DMS79 treated with DMSO at 0.1 percent for 48 hours (cell line): ENCODE measurements at places on chromosomes 2 and 18.

DNA sequence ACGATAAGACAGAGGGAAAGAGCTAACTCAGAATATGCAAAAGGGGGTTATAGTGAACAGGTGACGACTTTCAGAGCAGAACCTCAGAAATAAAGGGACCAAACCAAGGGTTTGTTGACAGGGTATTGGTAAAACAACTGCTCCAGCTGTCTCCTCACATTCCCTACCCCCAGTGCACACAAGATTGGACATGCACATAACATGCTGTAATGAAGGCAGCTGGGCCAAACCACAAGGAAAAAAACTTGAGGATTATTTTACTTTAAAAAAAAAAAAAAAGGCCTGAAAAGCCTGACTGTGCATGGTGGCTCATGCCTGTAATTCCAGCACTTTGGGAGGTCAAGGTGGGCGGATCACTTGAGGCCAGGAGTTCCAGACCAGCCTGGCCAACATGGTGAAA is 3.5 kb downstream of the RBM43 start:
- no peak for DNase-seq

- no peak for DNase-seq
These were observed 98.9 kb upstream of the EPAS1 start for GRCh38 chr2:46198164-46198883.

GRCh38 chr18:25825979-25826776 is 264.2 kb downstream of the SS18 start:
- no peak for DNase-seq

DNA sequence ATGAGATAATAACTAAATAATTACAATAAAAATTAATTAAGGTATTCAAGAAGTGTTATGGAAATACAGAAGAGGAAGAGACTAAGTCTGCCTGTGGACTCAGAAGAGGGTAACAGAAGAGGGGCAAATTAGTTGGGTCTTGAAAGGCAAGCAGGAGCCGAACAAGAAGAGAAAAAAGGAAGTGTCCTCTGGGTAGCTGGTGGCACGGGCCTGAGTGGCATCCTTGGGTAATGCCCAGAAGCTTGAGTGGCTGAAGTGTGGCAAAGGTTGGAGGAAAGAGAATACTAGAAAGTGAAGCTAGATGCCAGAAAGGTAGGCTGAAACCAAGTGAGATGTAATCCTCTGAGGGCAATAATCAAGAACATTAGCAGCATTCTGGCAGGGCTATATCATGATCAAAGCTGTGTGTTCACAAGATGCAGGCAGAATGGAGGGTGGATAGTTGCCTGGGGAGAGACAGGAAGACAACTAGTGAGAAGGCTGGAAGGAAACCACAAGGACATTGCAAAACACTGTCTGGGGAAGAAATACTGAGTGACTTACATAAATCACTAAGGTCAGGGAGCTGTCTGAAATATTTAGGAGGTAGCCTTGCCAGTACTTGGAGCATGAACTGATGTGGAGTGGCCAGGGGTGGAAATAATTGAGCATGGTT is 16.2 kb downstream of the DOCK10 start:
- no peak for DNase-seq

DNA sequence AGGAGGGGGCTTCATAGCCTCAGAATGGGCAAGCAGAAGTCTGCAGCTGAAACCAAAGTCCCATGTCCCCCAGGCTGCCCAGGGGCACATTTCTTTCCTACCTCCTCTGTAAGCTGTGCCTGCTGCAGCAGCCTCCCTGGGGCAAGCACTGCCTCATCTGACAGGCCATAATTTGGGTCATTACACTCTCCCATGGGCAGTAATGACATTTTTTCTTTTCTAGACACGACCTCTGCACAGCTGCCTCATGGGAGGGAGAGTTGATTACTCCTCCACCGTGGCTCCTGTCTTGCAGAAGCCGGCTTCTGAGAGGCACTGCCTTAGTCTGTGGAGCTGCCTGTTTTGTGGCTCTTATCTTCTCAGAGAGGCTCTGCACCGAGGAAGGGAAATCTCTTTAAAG is 268.9 kb downstream of the TDRD15 start:
- no peak for DNase-seq

- DNase-seq: no peak
These were observed 762.4 kb downstream of the DSC3 start for GRCh38 chr18:30280186-30280585.

- DNase-seq: no peak
These were observed 63.9 kb downstream of the SPRED2 start for GRCh38 chr2:65368468-65368867.

DNA sequence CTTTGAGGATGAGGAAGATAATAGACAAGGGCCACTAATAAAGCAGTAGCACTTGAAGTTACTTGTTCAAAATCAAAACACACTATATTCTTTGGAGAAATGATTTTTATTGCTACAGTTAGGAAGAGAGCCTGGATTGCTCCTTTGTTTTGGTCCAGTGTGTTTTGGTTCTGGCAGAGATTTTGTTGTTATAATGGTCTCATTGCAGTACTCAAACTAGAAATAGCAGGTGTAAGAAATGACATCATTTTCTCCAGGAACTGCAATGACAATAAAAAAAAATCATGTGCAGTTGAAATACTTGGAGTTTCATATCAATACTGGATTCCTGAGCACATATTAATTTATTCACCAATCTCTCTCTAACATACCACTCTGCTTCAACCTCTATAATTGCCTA is 490.3 kb downstream of the CCDC85A start:
- no peak for DNase-seq
